Femur (tissue), 1 donor: ENCODE measurements at places on chromosomes 3 and 15.

GRCh38 chr15:96264351-96264798 is 66.1 kb upstream of the NR2F2 start:
- no peak for DNase-seq

DNA sequence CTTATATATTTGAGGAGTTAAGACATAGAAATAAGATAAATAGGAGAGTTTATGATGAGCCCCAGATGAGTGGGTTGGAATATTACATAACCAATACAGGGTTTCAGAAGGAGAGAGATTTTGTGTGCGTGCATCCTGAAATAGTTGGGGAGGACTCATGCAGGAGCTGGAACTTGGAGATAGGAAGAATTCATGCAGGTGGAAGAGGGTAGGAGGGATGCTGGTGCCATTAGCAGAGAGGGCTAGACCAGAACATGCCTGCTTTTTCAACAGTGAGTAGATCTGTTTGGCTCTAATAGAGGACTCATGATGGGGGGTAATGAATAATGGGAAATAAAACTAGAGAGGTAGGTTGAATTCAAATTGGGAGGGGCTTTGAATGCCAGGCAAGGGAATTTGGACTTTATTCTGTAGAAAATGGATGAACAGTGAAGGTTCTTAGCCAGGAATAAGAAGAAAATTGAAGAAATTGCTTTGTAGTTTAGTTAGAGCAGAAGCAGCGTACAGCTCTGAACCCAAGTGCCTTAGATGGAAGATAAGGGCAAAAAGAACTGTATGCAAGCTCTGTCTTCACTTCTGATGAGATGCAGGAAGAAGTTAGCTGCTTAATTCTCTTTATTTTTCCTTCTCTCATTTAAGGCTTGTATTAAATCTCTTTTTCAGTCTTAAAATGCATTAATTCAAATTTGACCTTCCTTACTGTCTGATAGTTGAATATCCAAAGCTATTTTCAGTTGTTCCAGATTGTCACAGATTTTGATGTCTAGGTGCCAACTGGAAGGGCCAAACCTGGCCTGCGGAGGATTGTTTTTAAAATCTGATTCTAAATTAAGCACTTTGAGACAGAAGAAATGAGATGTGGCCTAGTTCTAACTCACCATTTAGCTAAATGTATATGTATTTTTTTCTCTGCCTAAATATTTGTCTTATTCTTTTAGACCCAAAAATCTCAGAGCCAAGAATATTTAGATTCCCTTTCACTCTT is 86.3 kb downstream of the PPM1L start:
- DNase-seq: no peak

GRCh38 chr15:92637626-92638025 is 17.9 kb downstream of the FAM174B start:
- DNase-seq: no peak

DNA sequence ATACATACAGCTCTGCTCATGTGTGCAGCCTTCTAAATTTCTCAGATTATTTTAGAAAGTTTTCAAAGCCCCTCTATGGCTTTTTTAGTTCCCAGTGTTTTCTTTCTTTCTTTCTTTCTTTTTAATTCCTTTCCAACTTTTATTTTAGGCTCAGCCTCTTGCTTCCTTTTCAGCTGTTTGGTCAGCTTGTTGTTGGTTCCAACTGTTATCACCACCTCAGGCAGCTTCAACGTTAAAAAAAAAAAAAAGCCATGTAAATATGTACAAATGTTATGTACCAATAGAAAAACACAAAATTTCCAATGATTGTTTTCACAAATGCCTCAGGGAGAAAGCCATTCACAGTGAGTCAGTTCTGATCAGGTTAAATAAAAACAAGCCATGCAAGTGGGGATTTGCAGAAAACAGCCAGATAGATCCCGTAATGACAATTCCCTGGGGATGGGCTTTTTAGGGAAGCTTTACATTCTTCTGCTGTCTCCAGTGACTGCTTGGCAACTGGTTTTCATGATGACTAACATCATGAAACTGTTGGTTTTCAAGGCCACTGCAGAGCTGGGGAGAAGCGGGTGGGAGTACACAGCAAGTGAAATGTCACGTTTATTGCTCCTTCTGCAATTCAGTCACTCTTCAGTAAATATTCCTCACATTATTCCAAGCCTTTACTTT is 908.4 kb downstream of the EPHA3 start:
- peak; percentile 63 for DNase-seq

DNA sequence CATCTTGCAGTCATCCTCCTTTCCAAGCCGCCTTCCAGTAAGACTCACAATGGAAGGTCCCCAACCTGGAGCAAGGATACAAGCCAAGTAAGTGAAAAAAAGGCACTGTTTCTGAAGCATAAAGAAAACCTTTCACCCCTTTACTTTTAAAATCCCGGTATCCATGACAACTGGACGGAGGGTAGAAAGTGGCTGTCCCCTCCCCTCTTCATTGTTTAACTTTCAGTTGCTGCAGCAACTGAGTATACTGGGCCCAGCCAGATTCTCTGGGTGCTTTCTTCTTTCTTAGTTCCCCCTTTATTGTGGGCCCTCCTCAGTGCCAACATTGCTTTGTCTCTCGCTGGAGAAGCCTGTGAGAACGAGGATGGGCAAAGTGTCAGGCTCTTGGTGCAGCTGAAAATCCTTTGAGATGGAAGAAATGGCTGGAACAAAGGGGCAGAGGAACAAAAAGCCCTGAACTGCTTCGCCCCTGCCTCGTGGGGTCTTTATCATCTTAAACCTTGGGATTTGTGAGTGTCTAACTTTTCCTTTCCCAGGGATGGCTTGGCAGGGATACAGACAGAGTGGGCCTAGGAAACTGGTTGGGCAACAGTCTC is 224.0 kb upstream of the RGMA start:
- no peak for DNase-seq

GRCh38 chr15:74988007-74988800 is 7.2 kb upstream of the SCAMP5 start:
- DNase-seq: no peak
